ENCODE measurements at places on chromosomes 12 and 14.

- no peak for DNase-seq
These were observed 35.1 kb downstream of the WASHC3 start for GRCh38 chr12:102026728-102027127.

DNA sequence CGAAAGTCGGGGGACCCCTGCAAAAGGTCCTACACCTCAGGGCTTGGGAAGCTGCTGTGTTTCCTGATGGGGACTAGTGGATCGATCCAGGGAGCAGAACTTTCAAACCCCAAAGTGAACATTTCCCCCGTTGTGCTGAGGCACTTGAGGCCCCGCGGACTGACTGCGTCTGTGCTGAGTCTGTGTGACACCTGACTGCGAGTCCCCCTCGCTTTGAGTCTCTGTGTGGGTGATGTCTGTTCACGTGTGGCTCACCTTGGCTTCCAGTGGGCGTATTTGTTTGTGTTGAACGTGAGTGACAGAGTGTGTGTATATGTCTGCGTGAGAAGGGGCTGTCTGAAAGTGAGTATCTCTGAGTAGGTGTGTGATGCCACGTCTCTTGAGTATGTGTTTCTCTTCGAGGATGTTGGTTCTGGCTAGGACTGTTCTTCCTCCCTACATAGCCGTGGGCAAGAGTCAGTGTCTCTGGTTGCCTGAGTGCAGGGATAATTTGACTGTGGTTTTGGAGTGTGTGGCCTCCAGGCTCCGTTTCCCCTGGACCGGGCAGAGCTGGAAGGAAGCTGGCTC, 1.3 kb downstream of the TEAD4 start:
- no peak for DNase-seq

GRCh38 chr12:96219700-96220206, 25.6 kb downstream of the ELK3 start:
- no peak for DNase-seq

DNA sequence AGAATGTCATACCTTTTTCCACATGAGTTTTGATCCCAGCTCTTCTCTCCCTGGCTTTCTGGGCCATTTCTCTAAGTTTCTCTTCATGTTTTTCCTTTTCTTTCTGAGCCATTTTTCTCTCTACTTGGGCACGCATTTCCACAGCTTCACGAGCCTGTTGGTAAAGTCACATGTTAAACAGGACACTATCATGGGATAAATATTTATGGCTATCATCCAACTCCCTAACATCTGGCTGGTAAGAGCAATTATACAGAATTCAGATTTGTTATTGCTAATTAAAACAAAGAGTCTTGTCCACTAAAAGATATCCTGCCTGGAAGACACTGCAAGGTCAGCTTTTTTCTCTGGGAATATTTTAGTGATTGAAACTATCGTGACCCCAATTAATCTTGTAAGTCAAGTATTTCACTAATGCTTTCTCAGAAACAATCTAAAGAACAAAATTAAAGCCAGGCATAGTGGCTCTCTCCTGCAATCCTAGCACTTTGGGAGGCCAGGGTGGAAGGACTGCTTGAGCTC, 23.1 kb downstream of the SLIRP start:
- no peak for DNase-seq

GRCh38 chr14:42047421-42048055, 440.9 kb downstream of the LRFN5 start:
- DNase-seq = peak; percentile 1

DNA sequence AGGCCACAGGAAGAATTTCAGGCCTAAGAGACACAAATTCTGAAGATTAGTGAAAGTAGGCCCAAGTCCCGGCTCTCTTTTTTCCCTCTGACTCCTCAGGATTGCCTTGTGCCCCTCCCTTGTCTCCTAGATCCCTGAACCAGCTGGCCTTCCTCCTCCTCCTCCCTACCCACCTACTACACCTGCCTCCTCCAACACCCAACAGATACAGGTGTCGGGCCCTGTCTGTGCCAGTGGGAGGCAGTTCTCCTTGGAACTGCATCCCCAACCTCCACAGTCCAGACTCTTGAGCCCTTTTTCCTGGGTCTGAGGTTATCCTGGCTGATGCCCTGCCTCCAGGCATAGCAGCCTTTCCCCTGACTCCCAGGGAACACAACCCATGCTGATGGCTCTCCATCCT, 1.8 kb downstream of the PPP1R1A start:
- no peak for DNase-seq

DNA sequence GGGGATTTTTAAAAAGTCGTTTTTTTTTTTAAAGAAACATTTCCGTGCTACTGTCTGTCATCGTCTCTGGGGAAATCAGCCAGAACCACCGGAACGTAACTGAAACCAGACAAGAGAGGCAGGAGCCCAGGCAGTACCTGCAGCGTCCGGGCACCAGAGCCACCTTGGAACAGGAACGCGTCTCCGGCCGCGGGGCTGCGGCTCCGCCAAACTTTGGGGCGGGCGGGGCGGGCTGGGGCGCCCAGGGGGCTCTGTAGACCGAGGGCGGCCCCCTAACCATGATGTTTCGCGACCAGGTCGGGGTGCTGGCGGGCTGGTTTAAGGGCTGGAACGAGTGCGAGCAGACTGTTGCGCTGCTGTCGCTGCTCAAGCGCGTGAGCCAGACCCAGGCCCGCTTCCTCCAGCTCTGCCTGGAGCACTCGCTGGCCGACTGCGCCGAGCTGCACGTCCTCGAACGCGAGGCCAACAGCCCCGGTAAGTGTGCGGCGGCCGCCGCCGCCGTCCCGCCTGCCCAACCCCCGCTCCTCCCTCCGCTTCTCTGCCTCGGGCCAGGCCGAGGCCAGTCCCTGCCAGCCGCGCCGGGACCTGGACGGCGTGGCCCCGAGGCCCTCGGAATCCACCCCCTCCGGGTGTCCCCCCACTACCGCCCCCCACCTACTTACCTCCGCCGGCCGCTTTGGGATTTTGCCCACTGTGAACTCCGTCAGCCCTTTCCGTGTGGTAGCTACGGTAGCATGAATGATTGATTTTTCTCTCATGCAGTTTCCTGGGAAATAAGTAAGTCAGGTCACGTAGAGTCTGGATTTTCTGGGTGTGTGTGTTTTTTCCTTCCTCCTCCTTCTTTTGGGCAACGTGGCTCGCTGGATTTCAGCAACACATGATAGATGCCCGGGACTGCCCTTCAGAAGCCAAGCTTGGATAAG, 972 bp downstream of the SAMD4A start:
- peak; percentile 86 for DNase-seq

GRCh38 chr12:54046809-54047159, 6.9 kb upstream of the HOXC4 start:
- peak; percentile 46 for DNase-seq

DNA sequence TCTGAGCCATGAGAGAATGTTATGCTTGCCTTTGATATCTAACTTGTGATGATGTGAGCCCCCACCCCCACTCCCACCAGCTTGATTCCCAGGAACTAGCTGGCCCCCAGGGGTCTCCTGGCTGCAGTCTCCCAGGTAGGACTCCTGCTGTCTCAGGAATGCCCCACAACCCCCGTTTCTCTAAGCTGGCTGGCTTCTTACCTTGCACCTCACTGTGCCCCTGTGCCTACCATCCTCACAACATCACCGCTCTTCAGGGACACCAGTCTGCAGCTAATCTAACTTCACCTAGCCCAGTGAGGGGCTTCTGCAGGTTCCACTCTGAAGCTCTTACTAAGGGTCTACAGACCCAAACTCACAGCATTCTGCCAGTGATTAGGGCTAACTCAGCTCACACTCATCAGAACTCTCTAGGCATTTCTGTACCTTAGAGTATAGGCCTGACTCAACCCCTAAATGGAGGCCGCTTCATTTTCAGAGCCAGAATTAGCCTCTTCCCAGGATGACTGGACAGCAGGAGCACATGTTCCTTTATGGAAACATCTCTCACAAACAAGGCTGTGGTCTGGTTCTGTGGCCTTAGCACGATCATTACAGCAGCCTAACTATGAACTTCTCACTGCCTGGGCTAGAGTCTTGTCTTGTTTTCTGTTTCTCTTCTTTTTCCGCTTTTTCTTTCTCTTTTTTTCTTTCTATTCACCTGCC, 72.8 kb upstream of the IFNG-AS1 start:
- DNase-seq = no peak

GRCh38 chr14:51023964-51024363, 70.9 kb downstream of the TRIM9 start:
- DNase-seq = peak; percentile 49
